ENCODE measurements at places on chromosomes 7 and 10. TPM values are rescaled to one million over a fixed set of nuclear protein-coding genes. Genes with fewer than 3 reads are reported as not detected.
A peak's percentile ranks its signal among the peaks of the same experiment; 100 is the strongest.

- DNase-seq: no peak
- H3K27ac ChIP-seq: no peak overlapping the region
- no peaks in the 10 kb centered on the region for H3K4me1 ChIP-seq
- peaks cover 4% of the 10 kb centered on the region for H3K27me3 ChIP-seq
These were observed 30.2 kb downstream of the NEURL1 start for GRCh38 chr10:103523683-103524082.

GRCh38 chr7:40595832-40596231, 461.0 kb downstream of the SUGCT start:
- no peaks in the 10 kb centered on the region for H3K36me3 ChIP-seq
- no peaks in the 10 kb centered on the region for H3K4me1 ChIP-seq
- H3K27me3 ChIP-seq: no peaks in the 10 kb centered on the region
- H3K27ac ChIP-seq: no peak overlapping the region
- no peak for DNase-seq

- DNase-seq: peak; percentile 77
- no peak overlapping the region for H3K27ac ChIP-seq
- no peak overlapping the region for H3K4me3 ChIP-seq
- H3K36me3 ChIP-seq: no peaks in the 10 kb centered on the region
These were observed 22.2 kb downstream of the PSPH start for GRCh38 chr7:56028942-56029630.

DNA sequence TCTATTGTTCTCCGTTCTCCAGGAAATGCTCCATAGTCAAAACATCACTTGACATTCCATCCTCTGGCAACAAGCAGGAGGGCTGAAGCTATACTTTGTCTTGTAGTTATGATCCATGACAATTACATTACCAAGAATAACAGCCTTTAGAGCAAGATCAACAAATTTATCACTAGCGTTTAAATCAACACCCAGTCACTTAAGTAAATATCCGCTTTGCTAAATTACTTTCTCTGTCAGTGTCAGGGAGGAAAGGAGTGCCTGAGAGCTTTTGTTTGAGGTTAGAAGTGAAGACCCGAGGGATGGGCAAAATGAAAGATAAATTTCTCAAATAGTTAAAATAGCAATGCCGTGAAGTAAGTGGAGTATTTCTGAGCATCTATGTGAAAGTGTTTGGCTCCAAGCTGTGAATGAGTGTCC, 236.1 kb upstream of the BMPER start:
- H3K27me3 ChIP-seq: no peaks in the 10 kb centered on the region
- no peak overlapping the region for H3K27ac ChIP-seq
- no peak for DNase-seq
- no peak overlapping the region for H3K4me3 ChIP-seq
- no peaks in the 10 kb centered on the region for H3K4me1 ChIP-seq
- H3K36me3 ChIP-seq: no peaks in the 10 kb centered on the region

DNA sequence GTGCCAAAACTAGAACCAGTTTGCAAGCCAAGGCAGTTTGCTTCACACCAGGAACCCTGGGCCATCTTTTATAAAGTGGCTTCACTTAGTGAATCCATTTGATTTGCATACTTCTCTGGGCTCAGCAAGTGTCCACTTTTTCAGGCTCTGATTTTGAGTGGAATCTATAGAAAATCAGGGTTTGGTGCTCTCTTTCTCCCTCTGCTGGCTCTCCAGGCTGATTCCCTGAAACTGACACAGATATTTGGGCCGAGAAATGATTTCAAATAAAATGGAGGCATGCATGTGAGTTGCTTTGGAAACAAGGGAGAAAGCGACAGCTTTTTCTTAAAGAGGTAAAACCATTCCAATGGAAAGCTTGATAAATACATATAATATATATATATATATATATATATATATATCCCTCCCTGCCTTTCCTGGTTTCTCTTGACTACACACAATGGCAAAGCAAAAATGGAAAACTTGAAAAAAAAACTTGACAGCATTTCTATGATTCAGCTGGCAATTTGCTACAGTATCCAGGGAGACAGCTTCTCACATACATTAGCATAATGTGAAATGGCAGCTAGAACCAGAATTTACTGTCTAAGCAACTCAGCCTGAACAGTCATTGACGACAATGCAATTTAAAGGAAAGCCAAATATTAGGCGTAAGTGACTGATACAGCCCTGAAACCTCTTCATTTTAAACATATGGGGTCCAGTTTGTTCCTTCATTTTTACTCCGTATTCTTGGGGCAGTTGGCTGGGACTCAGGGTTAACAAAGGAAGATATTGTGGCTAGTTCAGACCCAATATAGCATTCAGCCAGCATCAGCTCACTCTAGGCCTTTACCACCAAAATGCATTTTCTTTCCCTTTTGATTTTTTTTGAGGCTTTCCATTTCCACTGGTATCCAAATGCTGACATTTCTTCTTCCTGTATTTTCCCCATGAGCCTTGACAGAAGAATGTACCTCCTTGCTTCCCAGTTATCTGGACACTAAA, 188.5 kb downstream of the TMEM178B start:
- DNase-seq: no peak
- H3K27ac ChIP-seq: no peak overlapping the region
- H3K4me3 ChIP-seq: no peak overlapping the region
- no peaks in the 10 kb centered on the region for H3K4me1 ChIP-seq
- no peaks in the 10 kb centered on the region for H3K36me3 ChIP-seq

DNA sequence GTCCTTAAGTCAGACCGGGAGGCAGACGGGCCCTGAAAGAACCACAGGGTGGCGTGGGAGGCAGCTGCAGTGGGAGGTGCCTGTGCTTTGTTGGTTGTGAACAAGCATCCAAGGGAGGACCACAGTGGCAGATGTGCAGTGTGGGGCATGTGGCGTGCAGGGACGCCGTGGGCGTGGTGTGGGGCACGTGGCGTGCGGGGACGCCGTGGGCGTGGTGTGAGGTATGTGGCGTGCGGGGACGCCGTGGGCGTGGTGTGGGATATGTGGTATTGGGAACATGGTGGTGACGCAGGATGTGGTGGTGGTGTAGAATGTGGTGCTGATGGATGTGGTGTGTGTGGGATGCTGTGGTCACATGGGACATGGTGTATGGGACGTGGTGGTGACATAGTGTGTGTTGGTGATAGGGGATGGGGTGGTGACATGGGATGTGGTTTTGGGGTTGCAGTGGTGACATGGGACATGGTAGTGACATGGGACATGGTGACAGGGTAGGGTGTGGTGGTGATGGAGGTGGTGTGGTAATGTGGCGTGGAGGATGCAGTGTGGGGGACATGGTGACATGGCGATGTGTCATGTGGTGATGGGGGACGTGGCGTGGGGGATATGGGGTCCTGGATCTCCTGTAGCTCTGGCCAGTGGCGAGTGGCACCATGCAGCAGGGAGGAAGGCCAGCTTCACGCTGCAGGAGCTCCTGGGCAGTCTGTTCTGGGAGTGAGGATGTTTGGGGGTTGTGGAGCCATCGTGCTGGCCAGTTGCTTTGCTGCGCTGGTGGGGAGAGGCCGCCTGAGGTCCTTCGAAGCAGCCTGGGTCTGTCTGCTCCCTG, 78.8 kb downstream of the INPP5A start:
- H3K27ac ChIP-seq: no peak overlapping the region
- no peak for DNase-seq
- H3K27me3 ChIP-seq: no peaks in the 10 kb centered on the region
- H3K4me1 ChIP-seq: no peaks in the 10 kb centered on the region
- H3K4me3 ChIP-seq: no peak overlapping the region

GRCh38 chr7:44787762-44788161, 8.7 kb upstream of the PPIA start:
- no peak overlapping the region for H3K27ac ChIP-seq
- DNase-seq: no peak
- H3K4me3 ChIP-seq: no peak overlapping the region
- H3K36me3 ChIP-seq: no peaks in the 10 kb centered on the region
- no peaks in the 10 kb centered on the region for H3K4me1 ChIP-seq

- no peaks in the 10 kb centered on the region for H3K4me1 ChIP-seq
- H3K27ac ChIP-seq: no peak overlapping the region
- DNase-seq: no peak
- H3K36me3 ChIP-seq: no peaks in the 10 kb centered on the region
- H3K27me3 ChIP-seq: no peaks in the 10 kb centered on the region
- no peak overlapping the region for H3K4me3 ChIP-seq
These were observed 47.2 kb downstream of the PWWP2B start for GRCh38 chr10:132443983-132444876.

Gene ASAH2
- total RNA-seq: 0.51 TPM

Gene RAPGEF5
- 1.5 TPM for total RNA-seq

Gene HTR7
- total RNA-seq: 0.77 TPM

Gene ERVW-1
- not detected for total RNA-seq

Gene GRM8
- not detected for total RNA-seq

DNA sequence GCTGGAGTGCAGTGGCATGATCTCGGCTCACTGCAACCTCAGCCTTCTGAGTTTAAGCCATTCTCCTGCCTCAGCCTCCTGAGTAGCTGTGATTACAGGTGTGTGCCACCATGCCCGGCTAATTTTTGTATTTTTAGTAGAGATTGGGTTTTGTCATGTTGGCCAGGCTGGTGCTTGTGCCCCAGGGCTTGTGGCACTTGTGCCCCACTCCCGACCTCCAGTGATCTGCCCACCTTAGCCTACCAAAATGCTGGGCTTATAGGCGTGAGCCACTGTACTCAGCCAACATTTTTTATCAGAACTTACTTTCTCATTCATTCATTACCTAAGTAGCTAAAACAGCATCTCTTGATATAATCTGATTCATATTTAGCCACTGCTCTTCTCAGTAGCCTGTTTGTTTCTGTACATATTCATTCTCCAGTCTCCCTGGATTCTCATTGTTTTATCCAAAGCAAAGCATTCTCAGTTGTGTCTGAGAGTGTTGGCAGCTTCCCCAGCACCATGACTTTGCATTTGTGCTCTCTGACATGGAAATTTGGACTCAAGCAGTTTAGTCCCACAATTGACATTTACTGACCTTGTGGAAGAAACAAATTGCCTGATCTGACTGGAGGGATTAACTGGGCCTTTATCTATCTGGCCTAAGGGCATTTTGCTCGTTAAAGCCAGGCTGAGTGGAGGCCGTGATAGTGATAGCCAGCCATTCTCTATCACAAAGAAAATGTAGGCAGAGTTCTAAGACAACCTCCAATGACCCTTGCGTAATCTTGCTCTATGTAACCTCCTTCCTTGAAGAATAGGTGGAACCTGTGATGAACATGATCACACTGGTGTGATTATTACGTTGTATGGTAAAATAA, 44.9 kb downstream of the AKR1B15 start:
- peak; percentile 92 for DNase-seq
- no peaks in the 10 kb centered on the region for H3K4me1 ChIP-seq
- H3K4me3 ChIP-seq: no peak overlapping the region
- peak overlapping the region; percentile 72 for H3K27ac ChIP-seq

Gene CHCHD1
- total RNA-seq: 16.2 TPM

Gene PDK4
- total RNA-seq: 3.1 TPM

GRCh38 chr10:20647756-20648155, 249.4 kb downstream of the NEBL start:
- H3K27me3 ChIP-seq: no peaks in the 10 kb centered on the region
- no peak overlapping the region for H3K4me3 ChIP-seq
- no peak for DNase-seq
- H3K27ac ChIP-seq: no peak overlapping the region

- H3K4me3 ChIP-seq: no peak overlapping the region
- peak; percentile 46 for DNase-seq
- H3K27ac ChIP-seq: no peak overlapping the region
- H3K36me3 ChIP-seq: no peaks in the 10 kb centered on the region
These were observed 36.4 kb upstream of the PURB start for GRCh38 chr7:44921607-44922350.

Gene ELN
- 2.1 TPM for total RNA-seq

GRCh38 chr7:43164757-43165156, 52.3 kb downstream of the HECW1 start:
- no peaks in the 10 kb centered on the region for H3K27me3 ChIP-seq
- no peaks in the 10 kb centered on the region for H3K36me3 ChIP-seq
- no peak overlapping the region for H3K27ac ChIP-seq
- peak; percentile 97 for DNase-seq

DNA sequence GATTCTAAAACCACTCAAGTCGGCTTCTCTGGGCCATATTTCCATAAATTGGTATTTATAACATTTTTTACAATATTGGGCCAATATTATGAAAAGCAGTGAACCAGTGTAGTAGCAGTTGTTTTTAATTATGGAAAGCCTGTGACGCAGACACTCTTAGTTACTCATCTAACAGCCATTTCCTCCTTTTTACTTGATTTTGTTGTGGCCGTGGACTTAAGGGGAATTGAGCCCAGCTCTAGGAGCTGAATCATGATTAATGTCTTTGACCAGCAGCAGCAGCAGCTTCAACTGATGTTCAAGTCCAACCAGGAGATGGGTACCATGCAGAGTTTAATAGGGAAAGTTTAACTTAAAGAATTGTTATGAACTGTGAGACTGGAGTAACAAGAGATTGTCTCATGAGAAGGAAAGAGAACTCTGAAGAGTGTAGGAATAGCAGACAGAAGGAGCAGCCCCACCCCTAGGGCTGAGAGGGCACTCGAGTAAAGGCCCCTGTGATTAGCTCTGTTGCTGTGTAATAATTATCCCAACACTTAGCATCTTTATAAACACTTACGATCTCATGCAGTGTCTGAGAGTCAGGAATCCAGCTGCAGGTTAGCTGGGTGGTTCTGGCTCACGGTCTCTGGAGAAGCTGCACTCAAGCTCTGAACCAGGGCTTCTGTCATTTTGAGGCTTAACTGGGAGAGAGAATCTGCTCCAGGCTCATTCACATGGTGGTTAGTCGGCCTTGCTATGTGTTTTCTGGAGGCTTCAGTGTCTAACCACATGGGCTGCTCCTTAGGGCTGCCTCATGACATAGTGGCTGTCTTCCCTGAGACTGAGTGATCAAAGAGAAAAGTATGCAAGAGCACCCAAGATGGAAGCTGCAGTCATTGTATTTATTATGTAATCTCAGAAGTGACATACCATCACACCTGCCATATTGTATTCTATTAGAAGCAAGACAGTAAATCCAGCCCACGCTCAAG, 4.6 kb downstream of the LANCL2 start:
- peak; percentile 94 for DNase-seq
- peaks cover 5% of the 10 kb centered on the region for H3K4me1 ChIP-seq
- no peak overlapping the region for H3K27ac ChIP-seq
- H3K27me3 ChIP-seq: no peaks in the 10 kb centered on the region
- no peaks in the 10 kb centered on the region for H3K36me3 ChIP-seq

Gene POLR3A
- total RNA-seq: 14.1 TPM

- no peak overlapping the region for H3K4me3 ChIP-seq
- no peak overlapping the region for H3K27ac ChIP-seq
- peaks cover 15% of the 10 kb centered on the region for H3K4me1 ChIP-seq
- H3K36me3 ChIP-seq: no peaks in the 10 kb centered on the region
- H3K27me3 ChIP-seq: no peaks in the 10 kb centered on the region
These were observed 176.5 kb upstream of the ADO start for GRCh38 chr10:62627983-62628382.

Gene CYP3A7
- total RNA-seq: 37.8 TPM

- H3K27me3 ChIP-seq: no peaks in the 10 kb centered on the region
- no peak overlapping the region for H3K4me3 ChIP-seq
- no peak overlapping the region for H3K27ac ChIP-seq
- H3K4me1 ChIP-seq: no peaks in the 10 kb centered on the region
These were observed 22.4 kb upstream of the FRAT2 start for GRCh38 chr10:97356918-97357317.

DNA sequence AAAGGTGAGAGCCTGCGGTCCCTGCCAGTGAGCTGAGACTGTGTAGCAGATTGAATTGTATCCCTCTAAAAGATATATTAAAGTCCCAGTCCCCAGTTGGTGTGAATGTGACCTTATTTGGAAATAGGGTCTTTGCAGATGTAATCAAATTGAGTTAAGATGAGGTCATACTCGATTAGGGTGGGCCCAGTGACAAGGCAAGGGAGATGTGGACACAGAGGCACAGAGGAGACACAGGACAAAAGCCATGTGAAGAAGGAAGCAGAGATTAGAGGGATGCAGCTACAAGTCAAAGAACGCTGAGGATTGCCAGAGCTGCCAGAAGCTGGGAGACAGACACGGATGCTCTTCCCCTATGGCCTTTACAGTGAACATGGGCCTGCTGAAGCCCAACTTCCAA, 104.3 kb downstream of the CLEC2L start:
- H3K36me3 ChIP-seq: peaks cover 9% of the 10 kb centered on the region
- no peaks in the 10 kb centered on the region for H3K27me3 ChIP-seq
- DNase-seq: no peak

All from fibroblast of lung (primary cell).